Left ventricle myocardium inferior (tissue), 1 donor: ENCODE measurements at places on chromosomes 1 and 21. TPM values are rescaled to one million over a fixed set of nuclear protein-coding genes. Genes with fewer than 3 reads are reported as not detected.

GRCh38 chr1:212669102-212669501 is 30.5 kb downstream of the BATF3 start:
- DNase-seq: no peak

DNA sequence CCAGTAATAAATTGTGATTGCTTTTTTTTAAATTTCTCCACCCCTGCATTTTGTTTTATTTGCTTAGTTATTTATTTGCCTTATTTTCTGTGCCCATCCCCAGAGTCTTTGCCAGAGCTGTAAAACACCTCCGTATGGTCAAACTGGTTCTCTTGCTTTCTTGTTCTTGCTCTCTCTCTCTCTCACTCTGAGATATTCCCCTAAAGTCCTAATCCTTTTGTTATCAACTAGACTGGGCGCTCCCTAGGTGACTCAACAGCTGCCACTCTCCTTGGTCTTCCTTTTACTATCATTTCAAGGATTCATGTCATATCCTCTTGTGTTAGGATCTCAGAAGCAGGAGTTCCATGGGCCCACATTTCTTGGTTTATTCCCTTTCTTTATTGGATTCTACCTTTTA is 160.0 kb downstream of the PRDM2 start:
- no peak for DNase-seq

- no peak for DNase-seq
Measured at GRCh38 chr1:236083650-236084385, 18.9 kb upstream of the NID1 start.

DNA sequence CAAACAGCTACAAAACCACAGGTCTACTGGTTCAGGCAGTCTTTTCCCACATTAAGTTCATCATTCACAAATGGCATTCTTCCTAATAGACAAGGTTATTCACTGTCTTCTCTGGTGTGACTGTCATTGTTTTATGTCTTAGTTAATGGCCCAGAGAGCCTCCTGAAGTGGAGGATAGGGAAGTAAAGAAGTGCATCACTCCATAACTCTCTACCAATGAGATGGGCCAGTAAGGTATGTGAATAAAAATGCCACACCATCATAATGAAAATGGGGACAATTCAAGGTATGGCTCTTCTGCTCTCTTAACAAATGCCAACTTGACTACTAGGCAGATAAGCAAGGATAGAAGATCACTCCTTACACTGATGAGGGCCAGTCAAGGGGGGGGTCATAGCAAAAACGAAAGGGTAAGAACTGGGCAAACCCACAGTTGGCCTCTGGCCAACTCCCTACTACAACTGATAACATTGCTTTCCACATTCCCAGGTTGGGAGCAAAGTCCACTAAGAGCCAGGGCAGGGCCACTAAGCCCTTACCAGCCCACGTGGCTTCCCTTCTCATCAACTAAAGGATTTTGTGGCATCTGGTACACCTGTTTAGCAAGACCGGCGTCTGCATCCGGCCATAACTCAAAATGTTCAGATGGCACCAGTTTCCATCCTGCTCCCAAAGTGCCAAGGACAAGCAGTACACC is 10.0 kb downstream of the PABPC4 start:
- DNase-seq: no peak

GRCh38 chr1:88061492-88062177 is 622.4 kb upstream of the PKN2 start:
- no peak for DNase-seq

Gene MARK1
- 14.9 TPM for total RNA-seq

GRCh38 chr1:27144920-27145661 is 9.8 kb downstream of the SLC9A1 start:
- DNase-seq: no peak

- DNase-seq: no peak
Measured at GRCh38 chr1:70044832-70045231, 160.5 kb downstream of the LRRC40 start.

DNA sequence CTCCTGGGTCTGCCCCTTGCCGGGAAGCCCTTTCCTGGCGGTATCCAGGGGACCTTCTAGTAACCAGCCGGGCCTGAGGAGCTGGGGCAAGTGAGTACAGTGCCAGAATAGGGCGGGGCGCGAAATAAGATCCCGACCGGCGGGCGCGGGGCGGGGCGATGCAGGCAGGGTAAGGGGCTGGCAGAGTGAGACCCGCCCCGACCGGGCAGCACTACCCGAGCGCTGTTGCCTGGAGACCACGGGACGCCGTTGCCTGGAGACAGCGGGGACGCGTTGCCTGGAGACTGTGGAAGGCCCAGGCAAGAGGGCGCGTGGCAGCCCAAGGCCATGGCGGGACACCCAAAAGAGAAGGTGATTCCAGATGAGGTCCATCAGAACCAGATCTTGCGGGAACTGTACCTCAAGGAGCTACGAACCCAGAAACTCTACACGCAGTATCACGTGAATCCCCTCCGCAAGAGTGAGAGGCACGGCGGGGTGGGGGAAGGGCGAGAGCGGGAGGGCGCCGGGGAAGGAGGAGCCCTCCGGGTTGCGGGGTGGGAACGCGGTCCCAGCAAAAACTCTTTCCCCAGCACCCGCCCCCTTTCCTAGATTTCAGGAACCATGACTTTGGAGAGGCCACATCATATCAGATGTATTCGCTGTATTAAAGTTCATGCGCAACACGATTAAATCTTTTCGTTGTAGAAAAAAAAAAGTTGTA is 24.3 kb downstream of the EBNA1BP2 start:
- peak; percentile 63 for DNase-seq

Gene AMIGO1
- total RNA-seq: 19.4 TPM

Gene SLC2A1
- total RNA-seq: 54.9 TPM
